Dermis microvascular lymphatic vessel endothelial cell (primary cell): ENCODE measurements at places on chromosomes 6 and 20. TPM values are rescaled to one million over a fixed set of nuclear protein-coding genes. Genes with fewer than 3 reads are reported as not detected.

- no peak for DNase-seq
These were observed 35.8 kb downstream of the AKAP12 start for GRCh38 chr6:151275566-151275965.

DNA sequence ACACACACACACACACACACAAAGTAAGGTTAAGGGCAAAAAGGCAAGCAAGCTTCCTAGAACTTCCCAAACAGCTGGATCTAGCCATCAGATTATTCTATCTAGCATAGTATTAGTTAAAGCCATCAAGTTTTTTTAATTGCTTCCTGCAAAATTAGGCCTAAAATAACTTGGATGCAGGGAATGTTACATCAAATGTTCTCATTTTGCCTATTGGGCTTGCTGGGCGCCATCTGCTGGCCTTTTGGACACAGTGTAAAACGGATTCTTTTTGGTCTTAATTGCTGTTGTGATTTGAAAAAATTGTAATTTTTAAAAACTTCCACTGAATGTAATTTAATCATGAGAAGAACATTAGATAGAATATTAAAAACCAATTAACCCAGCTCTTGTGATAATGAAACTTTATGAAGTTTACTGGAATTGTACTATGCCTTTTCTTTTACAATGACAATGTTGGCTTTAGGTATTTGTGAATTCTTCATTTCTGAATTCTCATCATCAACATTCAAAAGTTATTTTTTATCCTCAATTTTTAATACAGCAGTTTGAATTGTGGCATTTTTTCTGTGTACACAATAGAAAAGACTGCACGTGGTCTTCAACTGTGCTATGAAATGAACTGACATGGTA, 6.8 kb downstream of the MKKS start:
- peak; percentile 54 for DNase-seq

GRCh38 chr20:13862245-13862644, 77.4 kb downstream of the NDUFAF5 start:
- no peak for DNase-seq

GRCh38 chr6:117229870-117230269, 35.5 kb upstream of the VGLL2 start:
- DNase-seq: no peak

DNA sequence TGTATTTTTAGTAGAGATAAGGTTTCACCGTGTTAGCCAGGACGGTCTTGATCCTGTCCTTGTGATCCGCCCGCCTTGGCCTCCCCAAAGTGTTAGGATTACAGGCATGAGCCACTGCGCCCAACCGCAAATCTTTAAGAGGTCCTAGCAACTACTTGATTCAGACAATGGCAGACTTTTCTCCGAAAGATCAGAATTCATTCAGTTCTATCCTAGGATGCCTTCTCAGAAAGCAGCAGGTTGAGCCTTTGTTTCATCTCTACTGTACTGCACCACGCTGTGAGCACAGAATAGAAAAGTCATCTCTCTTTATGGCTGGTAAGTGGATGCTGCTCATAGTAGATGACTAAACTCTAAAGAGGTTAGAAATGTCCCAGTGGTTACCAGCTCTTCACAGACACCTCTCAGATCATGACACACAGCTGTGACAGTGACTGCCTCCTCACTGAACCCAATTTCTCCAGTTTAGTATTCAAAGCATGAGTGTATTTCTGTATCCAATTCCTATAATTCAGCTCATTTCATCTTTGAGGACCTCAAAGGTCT, 6.0 kb upstream of the HSF2 start:
- no peak for DNase-seq

GRCh38 chr20:3326779-3327521, 80.5 kb downstream of the DNAAF9 start:
- no peak for DNase-seq

DNA sequence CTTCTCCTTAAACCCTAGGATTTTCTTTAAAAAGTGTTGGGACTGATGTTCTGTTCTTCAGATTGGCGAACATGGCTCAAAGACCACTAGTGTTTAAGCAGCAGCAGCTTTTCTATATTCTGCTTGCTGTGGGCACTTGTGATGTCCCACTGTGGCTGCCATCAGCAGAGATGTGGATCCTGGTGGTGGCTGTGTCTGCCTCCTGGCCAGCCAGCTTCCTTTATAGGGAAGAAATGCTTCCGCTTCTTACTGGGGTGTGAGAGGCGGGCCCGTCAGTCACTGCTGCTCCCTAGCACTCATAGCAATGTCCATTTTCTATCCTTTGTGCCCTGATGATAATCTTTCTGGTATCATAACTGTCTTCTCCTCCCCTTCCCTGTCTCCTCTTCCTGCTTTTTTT, 66.7 kb upstream of the ESR1 start:
- DNase-seq: no peak

DNA sequence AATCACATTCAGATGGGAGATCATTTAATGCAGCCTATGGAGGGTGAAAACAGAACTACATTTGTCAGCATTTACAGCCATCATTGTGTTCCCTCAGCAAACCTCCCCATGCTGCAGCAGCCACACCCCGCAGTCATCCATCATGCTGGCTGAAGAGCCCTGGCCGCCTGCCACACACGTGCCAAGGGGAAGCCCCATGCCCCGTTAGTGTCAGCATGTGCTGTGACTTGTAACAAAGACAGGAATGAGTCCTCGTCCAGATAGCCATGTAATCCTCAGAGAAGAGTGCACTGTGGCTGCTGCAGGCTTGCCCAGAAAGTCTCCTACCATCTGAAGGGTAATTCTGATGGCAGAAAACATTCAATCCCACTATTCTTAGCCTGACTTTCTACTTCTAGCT, 1097.8 kb downstream of the KIF16B start:
- DNase-seq: peak; percentile 7

Gene CGA
- total RNA-seq: not detected in 2 replicates
